ENCODE measurements at places on chromosomes 5 and 9.

- DNase-seq, result no peak
These were observed 171.9 kb downstream of the KDM4C start for GRCh38 chr9:6929441-6930215.

DNA sequence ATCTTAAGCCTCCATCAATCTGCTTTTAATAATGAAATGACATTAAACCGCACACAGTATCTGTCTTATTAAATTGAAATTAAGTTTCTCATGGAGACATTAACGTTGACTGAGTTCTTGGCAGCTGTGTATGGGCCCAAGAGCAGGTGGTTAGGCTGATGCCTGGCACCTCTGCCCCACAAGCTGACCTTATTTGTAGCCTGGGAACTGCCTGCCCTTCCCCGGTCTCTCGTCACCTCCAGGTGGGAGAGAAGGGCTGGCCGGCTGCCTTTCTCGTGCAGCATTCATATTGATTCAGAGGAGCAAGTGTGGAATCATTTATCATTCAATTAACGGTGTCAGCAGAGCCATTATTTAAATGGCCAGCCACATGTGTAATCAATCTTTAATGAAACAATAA is 53.0 kb upstream of the FCN1 start:
- DNase-seq, result no peak

GRCh38 chr9:104527109-104527508 is at the start of gene OR13C4:
Gene OR13C4 (minus strand): TSS chr9:104527209. CDS start chr9:104527209, 0 bp downstream.
- DNase-seq, result no peak

- DNase-seq, result no peak
These were observed 1027.7 kb downstream of the NR2F1-AS1 start for GRCh38 chr5:92553326-92553725.

DNA sequence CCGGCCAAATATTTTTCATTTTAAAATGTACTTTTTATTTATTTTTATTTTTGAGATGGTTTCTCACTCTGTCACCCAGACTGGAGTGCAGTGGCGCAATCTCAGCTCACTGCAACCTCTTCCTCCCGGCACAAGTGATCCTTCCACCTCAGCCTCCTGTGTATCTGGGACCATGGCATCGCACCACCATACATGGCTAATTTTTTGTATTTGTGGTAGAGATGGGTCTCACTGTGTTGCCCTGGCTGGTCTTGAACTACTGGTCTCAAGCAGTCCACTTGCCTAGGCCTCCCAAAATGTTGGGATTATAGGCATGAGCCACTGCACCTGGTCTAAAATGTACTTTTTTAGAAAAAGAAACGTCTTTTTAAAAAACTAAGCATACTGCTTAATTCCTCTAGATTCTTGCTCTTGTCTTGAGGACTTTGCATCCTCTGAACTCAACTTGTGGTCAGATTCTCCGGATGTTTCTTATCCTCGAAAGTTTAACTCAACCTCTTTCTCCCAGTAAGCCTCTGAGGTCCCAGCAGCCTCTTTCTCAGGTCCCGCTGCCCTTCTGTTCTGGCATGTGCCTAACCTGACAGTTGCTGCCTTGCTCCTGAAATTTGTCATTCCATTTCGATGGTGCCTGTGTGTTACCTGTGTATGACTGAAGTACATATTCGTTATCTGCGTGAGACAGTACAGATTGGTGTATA is 63.0 kb downstream of the TRIO start:
- DNase-seq, result no peak

- no peak for DNase-seq
These were observed 101.6 kb upstream of the SPRY4 start for GRCh38 chr5:142426129-142427014.

DNA sequence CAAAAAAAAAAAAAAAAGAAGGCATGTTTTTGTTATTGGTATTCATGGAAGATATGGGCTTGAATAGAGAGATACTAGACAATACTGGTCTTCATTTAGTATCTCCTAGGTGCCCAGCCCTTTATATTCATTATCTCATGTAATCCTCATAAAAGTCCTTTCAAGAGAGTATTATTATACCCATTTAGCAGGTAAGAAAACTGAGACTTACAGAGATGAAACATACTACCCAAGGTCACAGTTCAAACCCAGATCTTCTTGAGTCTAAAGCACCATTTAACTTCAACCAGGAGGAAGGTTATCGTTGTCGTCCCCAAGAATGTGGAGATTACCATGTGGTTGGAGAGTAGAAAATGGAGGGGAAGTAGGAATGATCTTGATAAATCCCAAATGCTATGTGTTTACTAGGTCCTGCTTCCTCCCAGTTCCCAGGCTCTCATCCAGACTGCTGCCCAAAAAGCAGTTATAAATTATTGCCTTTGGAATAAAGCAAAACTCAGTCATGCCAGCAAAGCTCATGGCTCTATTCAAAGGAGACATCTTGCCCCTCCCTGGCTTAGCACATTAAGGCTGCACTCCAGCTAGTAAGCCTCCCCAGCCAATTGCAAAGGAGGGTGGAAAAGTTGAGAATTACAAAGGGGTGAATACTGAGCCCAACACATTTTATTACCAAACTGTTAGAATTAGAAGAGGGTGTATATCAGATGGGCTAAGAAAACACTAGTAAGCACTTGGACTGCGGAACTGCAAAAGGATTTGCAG is 163.9 kb downstream of the PIK3R1 start:
- no peak for DNase-seq

DNA sequence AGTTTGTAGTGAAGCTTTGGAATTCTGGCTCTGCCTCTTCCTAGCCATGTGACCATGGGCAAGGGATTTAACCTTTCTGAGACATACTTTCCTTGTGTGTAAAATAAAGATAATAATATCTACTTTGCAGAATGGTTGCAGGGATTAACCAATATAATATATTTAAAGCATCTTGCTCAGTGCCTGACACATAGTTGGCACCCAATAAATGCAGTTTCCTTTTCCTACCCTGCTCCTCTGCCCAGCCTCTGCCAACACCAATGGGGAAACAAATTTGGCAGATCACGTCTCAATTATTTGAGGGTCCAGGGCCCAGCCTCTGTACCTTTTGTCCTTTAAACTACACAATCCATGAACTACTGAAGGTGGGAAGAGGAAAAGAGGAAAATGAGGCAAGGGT is 91.1 kb downstream of the NRG2 start:
- DNase-seq, result no peak

DNA sequence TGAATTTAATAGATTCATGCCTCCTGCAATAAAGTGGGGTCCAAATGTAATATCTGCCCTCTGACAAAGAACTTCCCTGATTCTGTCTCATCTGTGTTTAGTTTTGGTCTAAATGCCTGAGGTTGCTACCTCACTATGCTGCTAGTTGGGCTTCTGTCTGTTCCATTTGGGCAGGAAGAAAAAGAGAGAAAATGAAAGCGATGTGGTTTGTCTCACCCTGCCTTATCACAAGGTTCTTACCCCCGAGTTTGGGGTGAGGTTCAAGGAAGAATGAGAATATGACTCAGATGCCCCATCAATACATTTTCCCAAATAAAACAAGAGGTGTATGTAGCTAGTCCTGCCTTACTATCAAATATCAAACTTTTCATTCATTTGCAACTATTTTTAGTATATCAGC is 132.1 kb upstream of the MTAP start:
- DNase-seq, result no peak

- DNase-seq, result no peak
These were observed 26.6 kb downstream of the NR5A1 start for GRCh38 chr9:124480621-124480981.

DNA sequence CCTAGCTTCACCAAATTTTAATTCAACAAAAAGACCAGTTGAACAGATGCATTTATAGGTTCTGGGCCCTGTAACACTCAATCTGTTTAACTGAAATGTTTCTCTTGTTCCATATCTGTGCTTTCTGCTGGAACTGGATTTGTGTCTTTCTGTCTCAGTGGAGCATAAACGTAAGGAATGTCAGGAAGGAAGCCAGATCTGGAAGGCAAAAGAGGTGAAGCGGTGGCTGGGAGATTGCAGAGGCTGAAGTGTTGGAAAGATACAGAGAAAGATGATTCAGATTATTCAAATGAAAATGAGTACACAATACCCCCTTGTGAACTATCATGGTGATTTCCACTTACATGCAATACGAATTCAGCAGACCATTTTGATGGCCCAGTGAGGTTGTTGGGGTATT is 406.8 kb downstream of the BRINP1 start:
- no peak for DNase-seq

DNA sequence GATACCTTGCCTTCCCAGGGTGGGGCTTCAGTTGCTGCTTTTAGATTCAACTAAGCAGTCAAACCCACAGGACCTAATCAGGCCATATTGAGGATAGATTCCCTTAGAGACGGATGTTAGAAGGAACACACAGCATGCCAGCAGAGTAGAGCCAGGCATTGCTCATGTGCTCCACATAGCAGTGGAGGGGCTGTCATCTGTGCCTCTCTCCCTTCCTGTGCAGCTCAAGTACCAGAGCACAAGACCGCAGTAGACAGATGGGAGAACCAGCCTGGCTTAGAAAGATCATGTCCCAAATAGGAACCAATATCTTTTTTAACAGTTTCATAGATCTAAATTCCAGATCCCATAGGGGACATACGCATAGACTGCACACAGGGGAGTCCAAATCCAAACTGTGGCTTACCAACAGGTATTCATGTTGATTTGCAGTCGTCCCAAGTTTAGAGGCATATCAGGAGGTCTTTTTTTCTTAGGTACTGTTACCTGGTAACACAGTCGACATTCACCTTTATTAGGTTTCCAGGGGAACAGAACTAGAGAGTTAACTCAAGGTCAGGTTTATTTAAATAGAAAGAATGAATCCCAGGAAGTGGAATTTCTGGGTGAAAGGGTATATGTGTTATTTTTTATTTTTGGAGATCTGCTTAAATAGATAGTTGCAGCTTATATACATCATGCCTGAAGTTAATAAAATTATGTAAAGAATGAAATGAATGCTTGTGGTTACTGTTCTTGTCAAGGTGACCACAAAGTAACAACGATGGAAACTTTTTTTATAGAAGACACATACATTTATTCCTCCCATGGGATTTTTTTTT is 43.5 kb upstream of the PCAT7 start:
- no peak for DNase-seq

DNA sequence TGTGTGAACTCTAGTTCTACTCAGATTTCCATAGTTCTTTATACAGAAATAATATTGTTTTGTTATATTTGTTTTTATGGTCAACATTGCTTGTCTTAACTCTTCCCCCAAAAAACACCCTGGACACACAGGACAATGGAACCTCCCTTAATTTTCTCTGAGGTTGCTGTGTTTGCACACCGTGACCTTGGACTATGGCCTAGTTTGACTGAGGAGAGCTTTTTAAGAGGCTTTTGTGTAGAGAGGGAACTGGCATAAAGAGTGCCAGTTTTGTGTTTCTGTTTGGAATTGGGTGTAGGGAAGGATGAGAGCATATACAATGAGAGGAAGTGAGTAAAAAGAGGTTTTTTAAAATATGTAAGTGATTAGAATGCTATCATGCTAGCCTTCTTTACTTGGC is 101.1 kb upstream of the MEF2C start:
- no peak for DNase-seq

- no peak for DNase-seq
These were observed 1.4 kb downstream of the RALGPS1 start for GRCh38 chr9:126915846-126916543.

- no peak for DNase-seq
These were observed 322 bp upstream of the SH3GL2 start for GRCh38 chr9:17578577-17578910.
